ENCODE measurements at places on chromosomes 4 and X. TPM values are rescaled to one million over a fixed set of nuclear protein-coding genes. Genes with fewer than 3 reads are reported as not detected.

COX7B2 gene
- not detected for total RNA-seq

GPC4 gene
- total RNA-seq, result 44.8 TPM

CT55 gene
- 0.34 TPM for total RNA-seq

FBXO8 gene
- 15.6 TPM for total RNA-seq

MUC7 gene
- total RNA-seq, result not detected

EOLA2 gene
- total RNA-seq, result 39.3 TPM

STEEP1 gene
- total RNA-seq, result 21.6 TPM

DGKQ gene
- total RNA-seq, result 15.2 TPM

JAKMIP1 gene
- total RNA-seq, result not detected

TRIM75 gene
- not detected for total RNA-seq

EREG gene
- total RNA-seq, result 0.22 TPM

QRFPR gene
- total RNA-seq, result not detected

CCDC120 gene
- total RNA-seq, result 33.5 TPM

TRIML2 gene
- total RNA-seq, result not detected

CTAG1A gene
- total RNA-seq, result not detected

UNC5C gene
- total RNA-seq, result 77.9 TPM

SPIN2A gene
- total RNA-seq, result 5.3 TPM

PITX2 gene
- 95.5 TPM for total RNA-seq

TMEM35A gene
- 6.2 TPM for total RNA-seq

XAGE1A gene
- not detected for total RNA-seq

COL25A1 gene
- total RNA-seq, result 55.8 TPM

EPGN gene
- 8.3 TPM for total RNA-seq

CHRDL1 gene
- 6.3 TPM for total RNA-seq

LANCL3 gene
- 0.13 TPM for total RNA-seq

SLIT2 gene
- 168 TPM for total RNA-seq

OPRPN gene
- total RNA-seq, result not detected

DUX4 gene
- not detected for total RNA-seq

BTC gene
- total RNA-seq, result 1.6 TPM

Data from mesothelial cell of epicardium (in vitro differentiated cells).